RWPE1 (cell line): ENCODE measurements at places on chromosomes 7 and 10.
A peak's percentile ranks its signal among the peaks of the same experiment; 100 is the strongest.

GRCh38 chr10:124744102-124745050, at the start of gene FAM53B:
Gene FAM53B, minus strand, starts transcription at chr10:124744378. Its CDS starts 37,665 bp downstream, at chr10:124706713.
- peak; percentile 80 for DNase-seq

- peak; percentile 78 for DNase-seq
Measured at GRCh38 chr10:69901628-69902505, 100.2 kb downstream of the COL13A1 start.

- no peak for DNase-seq
Measured at GRCh38 chr7:87129848-87130247, 22.4 kb upstream of the DMTF1 start.

GRCh38 chr10:104350127-104350635, 3.5 kb upstream of the CFAP58 start:
- peak; percentile 80 for DNase-seq

DNA sequence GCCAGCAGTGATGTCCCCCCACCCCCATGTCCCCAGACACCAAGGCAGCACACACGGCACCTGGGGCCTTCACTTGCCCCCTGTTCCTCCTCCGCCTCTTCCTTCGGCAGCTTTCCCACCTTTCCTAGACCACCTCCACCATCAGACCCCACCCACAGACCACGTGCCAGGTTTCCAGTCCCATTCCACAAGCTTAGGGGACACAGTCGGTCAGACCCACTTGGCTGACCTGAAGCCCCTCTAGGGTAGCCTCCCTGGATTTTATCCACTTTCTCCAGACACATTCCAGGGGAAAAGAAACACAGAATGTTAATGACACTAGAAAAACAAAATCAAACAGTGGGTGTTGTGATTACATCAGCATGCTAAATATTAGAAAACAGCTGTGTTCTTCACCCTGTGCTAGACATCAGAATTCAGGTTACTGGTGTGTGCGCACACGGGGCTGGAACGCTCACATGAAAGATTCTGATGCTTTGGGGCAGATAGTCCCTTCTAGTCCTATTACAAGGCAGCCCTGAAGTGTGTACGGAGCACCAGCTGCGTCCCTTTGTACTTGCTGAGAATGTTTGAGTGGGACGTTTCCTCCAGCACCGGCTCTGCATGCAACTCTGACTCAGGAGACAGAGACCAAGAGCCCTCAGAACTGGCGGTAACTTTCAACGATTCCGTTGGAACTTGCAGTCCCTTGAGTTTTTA, 75.5 kb upstream of the PPP2R2D start:
- no peak for DNase-seq

GRCh38 chr10:1685699-1686490, 51.4 kb downstream of the ADARB2 start:
- no peak for DNase-seq

DNA sequence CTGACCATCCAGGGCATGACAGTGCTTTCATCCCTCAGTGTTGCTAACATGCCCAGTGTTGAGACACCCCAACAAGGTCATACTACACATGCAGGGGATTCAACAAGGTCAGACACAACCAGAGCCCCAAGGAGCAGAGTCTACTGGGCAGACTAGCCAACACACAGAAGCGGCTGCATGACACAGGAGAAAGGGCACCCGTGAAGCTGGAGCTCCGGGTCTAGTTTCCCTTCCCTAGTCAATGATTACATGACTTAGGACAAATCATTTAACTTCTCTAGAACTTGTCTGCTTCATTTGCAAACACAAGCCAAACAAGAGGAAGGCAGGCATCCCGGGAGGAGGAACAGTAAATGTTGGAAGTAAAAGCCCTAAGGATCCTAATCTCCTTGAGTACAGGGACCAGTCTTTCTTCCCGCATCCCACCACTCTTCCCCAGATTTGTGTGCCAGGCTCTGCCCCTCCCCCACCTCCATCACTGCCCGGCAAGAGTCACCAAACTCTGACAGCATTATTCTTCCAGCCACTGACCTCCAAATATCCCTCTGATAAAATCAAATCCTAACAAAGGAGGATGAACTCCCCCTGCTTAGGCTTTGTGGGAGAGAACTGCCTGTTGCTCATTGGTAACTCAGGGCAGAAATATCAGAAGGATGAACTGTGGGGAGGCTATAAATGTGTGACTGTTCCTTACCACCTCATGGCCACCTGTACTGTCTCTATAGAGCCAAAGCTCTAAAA, 104.3 kb downstream of the KCNMA1 start:
- DNase-seq: no peak

GRCh38 chr10:17562614-17563013, 54.6 kb downstream of the HACD1 start:
- no peak for DNase-seq
